ENCODE measurements at places on chromosomes 3 and 15.

DNA sequence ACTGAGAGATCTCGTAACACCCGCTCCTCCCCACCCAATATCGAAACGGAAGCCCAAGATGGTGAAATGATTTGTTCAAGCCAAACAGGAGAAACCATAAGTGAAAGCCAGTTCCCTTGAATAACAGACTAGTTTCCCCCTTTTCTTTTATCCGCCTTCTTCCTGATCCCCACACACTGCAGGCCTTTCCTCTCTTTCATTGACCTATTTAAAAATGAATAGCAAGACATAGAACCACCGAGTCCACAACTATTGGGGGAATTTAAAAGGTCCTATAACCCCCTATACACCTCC is 382 bp upstream of the COX17 start:
- peaks cover 27% of the 10 kb centered on the region for H3K4me1 ChIP-seq
- H3K4me3 ChIP-seq, result peak overlapping the region; percentile 82
- peaks cover 16% of the 10 kb centered on the region for H3K36me3 ChIP-seq

GRCh38 chr3:103614719-103615118 is 1179.9 kb downstream of the ZPLD1 start:
- no peaks in the 10 kb centered on the region for H3K4me1 ChIP-seq
- no peaks in the 10 kb centered on the region for H3K36me3 ChIP-seq
- no peak overlapping the region for H3K4me3 ChIP-seq
- no peak for DNase-seq

GRCh38 chr3:8841472-8841871 is 72.1 kb upstream of the OXTR start:
- H3K4me3 ChIP-seq, result no peak overlapping the region
- no peaks in the 10 kb centered on the region for H3K27me3 ChIP-seq
- H3K27ac ChIP-seq, result no peak overlapping the region
- no peaks in the 10 kb centered on the region for H3K4me1 ChIP-seq
- H3K36me3 ChIP-seq, result no peaks in the 10 kb centered on the region
- DNase-seq, result no peak

DNA sequence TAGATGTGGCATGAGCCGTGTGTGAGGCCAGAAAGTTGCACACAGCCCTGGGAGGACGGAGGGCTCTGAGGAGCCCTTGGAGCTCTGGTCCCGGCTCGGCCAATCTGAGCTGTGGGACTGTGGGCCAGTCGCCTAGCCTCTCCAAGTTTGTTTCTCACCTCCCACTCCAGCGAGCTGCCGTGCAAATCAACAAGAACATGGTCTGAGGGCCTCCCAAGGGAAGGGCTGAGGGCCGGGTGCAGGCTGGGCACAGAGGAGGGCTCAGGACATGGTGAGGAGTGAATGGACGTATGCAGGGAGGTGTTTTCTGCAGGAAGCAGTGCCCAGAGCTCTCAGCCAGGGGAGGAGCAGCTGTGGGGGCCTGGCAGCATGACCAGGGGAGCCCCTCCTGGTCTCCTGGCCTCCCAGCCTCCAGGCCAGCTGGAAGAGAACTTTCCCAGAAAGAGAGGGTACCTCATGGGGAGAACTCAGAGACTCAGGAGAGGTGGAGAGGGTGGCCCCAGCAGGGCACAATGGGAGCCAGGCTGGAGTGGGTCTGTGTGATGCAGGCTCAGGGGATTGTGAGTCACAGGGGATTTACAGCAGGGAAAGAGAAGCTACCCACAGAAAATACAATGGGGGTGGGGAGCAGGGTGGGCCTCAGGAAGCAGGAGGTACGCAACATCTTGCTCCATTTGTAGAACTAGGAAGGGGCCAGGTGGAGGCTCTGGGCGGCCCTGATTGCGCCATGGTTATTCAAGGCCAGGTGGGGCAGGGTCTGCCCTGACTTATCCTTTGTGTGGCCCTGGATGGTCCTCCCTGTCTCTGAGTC is 24.8 kb downstream of the PSTPIP1 start:
- DNase-seq, result peak; percentile 80
- H3K4me1 ChIP-seq, result peaks cover 90% of the 10 kb centered on the region
- no peaks in the 10 kb centered on the region for H3K27me3 ChIP-seq
- H3K4me3 ChIP-seq, result peak overlapping the region; percentile 12
- peaks cover 35% of the 10 kb centered on the region for H3K36me3 ChIP-seq

GRCh38 chr15:76863693-76864092 is 41.4 kb downstream of the SCAPER start:
- H3K27ac ChIP-seq, result no peak overlapping the region
- no peak overlapping the region for H3K4me3 ChIP-seq
- H3K27me3 ChIP-seq, result no peaks in the 10 kb centered on the region
- no peak for DNase-seq
- peaks cover 43% of the 10 kb centered on the region for H3K4me1 ChIP-seq

DNA sequence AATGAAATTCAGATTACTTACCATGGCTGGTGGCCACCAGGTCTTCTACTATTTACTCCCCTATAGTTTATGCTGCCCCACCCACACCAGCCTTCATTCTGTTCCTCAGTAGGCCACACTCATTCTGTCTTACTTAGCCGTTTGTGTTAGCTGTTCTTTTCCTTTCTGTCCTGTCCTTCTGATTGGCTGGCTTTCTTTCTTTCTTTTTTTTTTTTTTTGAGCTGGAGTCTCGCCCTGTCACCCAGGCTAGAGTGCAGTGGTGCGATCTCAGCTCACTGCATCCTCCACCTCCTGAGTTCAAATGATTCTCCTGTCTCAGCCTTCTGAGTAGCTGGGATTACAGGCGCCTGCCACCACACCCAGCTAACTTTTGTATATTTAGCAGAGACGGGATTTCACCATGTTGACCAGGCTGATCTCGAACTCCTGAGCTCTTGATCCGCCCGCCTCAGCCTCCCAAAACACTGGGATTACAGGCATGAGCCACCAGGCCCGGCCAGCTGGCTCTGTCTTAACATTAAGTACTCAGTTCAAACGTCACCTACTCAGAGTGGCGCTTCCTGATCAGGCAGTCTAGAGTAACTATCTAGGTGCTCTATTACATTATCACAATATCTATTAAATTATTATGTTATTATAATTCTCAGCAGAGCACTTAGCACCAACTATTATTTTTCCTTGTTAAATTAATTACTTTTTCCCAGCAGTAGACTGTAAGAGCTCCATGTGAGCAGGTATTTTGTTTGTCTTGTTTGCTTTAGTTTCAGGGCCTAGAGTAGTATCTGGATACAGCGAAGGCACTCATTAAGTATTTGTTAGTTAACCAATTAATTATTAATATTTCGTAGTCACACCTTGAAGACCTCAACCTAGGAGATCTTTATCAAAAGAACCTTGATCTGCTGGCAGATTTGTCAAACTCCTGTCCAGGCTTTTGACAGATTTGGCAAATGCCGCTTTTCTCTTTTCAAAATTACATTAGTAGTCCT is 6.4 kb downstream of the CMSS1 start:
- no peak overlapping the region for H3K27ac ChIP-seq
- no peak for DNase-seq
- no peak overlapping the region for H3K4me3 ChIP-seq
- H3K27me3 ChIP-seq, result no peaks in the 10 kb centered on the region
- H3K36me3 ChIP-seq, result peaks cover 12% of the 10 kb centered on the region

- no peak overlapping the region for H3K4me3 ChIP-seq
- no peak for DNase-seq
- no peak overlapping the region for H3K27ac ChIP-seq
- H3K36me3 ChIP-seq, result no peaks in the 10 kb centered on the region
Observed at GRCh38 chr15:33378866-33379480, 68.2 kb downstream of the RYR3 start.

GRCh38 chr3:114005481-114005880 is 50.8 kb downstream of the CCDC191 start:
- no peak for DNase-seq
- H3K36me3 ChIP-seq, result peaks cover 9% of the 10 kb centered on the region
- no peaks in the 10 kb centered on the region for H3K4me1 ChIP-seq
- H3K4me3 ChIP-seq, result no peak overlapping the region
- no peaks in the 10 kb centered on the region for H3K27me3 ChIP-seq

DNA sequence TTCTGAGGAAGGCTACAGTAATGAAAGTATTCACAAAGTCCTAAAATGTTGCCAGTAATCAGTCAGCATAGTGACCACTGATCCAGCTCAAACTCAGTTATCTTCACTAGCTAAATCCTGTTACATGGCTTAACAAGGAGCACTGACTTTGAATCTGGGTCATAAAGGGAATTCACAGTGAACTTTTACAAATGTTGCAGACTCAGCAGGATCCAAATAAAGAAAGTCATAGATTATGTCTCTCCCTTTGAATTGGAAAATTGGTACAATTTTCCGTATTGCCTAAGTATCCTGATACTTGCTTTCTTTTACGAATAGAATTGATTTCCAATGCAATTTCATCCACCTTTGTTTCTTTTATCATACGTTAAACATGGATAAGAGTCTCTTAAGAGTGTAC is 431.5 kb upstream of the CNTN6 start:
- H3K27ac ChIP-seq, result no peak overlapping the region
- no peaks in the 10 kb centered on the region for H3K27me3 ChIP-seq
- H3K4me3 ChIP-seq, result no peak overlapping the region
- no peaks in the 10 kb centered on the region for H3K36me3 ChIP-seq
- H3K4me1 ChIP-seq, result no peaks in the 10 kb centered on the region

DNA sequence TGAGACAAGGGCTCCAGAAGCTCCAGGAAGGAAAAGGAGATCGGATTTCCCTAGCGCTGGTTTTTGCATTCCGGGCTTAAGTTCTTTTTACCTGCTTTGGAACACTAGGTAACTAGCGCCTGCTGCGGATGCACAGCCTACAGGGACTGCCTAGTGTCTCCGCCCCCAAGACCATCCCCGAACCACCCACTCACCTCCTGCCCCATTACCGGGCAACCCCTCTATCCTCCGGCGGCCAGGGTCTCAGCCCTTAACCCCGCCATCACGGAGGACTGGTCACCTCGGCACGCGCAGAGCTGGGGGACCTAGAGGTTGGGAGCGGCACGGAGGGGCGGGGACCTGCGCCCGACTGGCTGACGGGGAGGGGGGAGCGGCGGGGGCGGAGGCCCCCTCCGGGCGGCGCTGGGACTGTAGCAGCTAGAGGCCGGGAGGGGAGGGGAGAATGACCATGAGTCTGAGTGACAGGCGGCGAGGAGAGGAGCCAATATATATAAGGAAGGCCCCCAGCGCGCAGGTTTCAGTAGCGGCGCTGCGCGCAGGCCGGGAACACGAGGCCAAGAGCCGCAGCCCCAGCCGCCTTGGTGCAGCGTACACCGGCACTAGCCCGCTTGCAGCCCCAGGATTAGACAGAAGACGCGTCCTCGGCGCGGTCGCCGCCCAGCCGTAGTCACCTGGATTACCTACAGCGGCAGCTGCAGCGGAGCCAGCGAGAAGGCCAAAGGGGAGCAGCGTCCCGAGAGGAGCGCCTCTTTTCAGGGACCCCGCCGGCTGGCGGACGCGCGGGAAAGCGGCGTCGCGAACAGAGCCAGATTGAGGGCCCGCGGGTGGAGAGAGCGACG is at the start of gene DLL4:
Gene DLL4 (plus strand): TSS at position 520 of the 839 bp plus-strand sequence. CDS start 329 bp downstream, outside the sequence.
- peaks cover 66% of the 10 kb centered on the region for H3K27me3 ChIP-seq
- no peaks in the 10 kb centered on the region for H3K36me3 ChIP-seq
- peak within 1 kb of the TSS; percentile 54 for H3K4me3 ChIP-seq
- no peak within 1 kb of the TSS for H3K27ac ChIP-seq
- DNase-seq, result peak; percentile 35

DNA sequence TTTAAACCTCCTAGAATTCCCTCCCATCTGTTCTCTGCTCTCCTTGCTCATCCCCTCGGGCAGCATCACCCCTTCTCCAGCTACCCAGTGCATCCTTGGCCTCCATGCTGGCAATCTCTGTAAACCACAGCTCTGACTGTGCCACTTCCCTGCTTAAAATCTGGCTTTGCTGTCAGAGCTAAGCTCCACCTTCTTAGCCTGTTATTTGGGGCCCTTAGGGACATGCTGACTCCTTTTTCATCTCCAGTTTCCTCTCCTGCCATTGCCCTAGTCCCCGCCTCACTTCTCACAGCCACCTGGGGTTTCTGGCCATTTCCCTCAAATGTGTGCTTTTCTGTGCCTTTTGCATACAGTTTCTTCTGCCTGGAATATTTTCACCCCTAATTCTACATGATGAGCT is 5.7 kb downstream of the SLC6A20 start:
- peaks cover 24% of the 10 kb centered on the region for H3K27me3 ChIP-seq
- H3K4me3 ChIP-seq, result no peak overlapping the region
- peaks cover 2% of the 10 kb centered on the region for H3K4me1 ChIP-seq
- no peak overlapping the region for H3K27ac ChIP-seq

GRCh38 chr3:151548195-151548594 is 87.3 kb upstream of the IGSF10 start:
- DNase-seq, result no peak
- no peak overlapping the region for H3K4me3 ChIP-seq
- H3K27me3 ChIP-seq, result no peaks in the 10 kb centered on the region
- H3K4me1 ChIP-seq, result no peaks in the 10 kb centered on the region
- H3K27ac ChIP-seq, result no peak overlapping the region
- H3K36me3 ChIP-seq, result no peaks in the 10 kb centered on the region

GRCh38 chr15:43776101-43776717 is 557 bp downstream of the ELL3 start:
- peak overlapping the region; percentile 89 for H3K4me3 ChIP-seq
- peaks cover 23% of the 10 kb centered on the region for H3K4me1 ChIP-seq
- no peaks in the 10 kb centered on the region for H3K27me3 ChIP-seq
- peak overlapping the region; percentile 36 for H3K27ac ChIP-seq
- H3K36me3 ChIP-seq, result peaks cover 9% of the 10 kb centered on the region

- no peak overlapping the region for H3K4me3 ChIP-seq
- H3K36me3 ChIP-seq, result no peaks in the 10 kb centered on the region
- peaks cover 11% of the 10 kb centered on the region for H3K27me3 ChIP-seq
- H3K4me1 ChIP-seq, result peaks cover 7% of the 10 kb centered on the region
- no peak for DNase-seq
Observed at GRCh38 chr3:186004209-186004608, 66.4 kb upstream of the TRA2B start.

DNA sequence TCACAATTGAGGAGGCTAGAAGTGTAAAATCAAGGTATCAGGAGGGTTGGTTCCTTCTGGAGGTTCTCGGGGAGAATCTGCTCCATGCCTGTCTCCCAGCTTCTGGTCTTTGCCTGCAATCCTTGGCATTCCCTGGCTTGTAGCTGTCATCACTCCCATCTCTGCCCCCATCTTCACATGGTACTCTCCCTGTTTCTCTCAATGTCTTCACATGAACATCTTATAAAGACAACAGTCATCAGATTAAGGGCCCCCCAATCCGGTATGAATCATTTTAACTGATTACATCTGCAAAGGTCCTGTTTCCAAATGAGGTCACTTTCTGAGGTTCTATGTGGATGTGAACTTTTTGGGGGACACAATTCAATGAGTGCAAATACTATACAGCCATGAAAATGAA is 113.0 kb upstream of the GALNT15 start:
- no peak overlapping the region for H3K4me3 ChIP-seq
- no peaks in the 10 kb centered on the region for H3K36me3 ChIP-seq
- DNase-seq, result no peak
- H3K27ac ChIP-seq, result no peak overlapping the region
- H3K27me3 ChIP-seq, result peaks cover 2% of the 10 kb centered on the region

GRCh38 chr3:189292667-189293484 is 121.1 kb downstream of the TPRG1 start:
- DNase-seq, result no peak
- no peak overlapping the region for H3K4me3 ChIP-seq
- no peaks in the 10 kb centered on the region for H3K27me3 ChIP-seq
- H3K4me1 ChIP-seq, result peaks cover 26% of the 10 kb centered on the region
- H3K36me3 ChIP-seq, result no peaks in the 10 kb centered on the region
